Stimulated activated CD8-positive, alpha-beta memory T cell treated with anti-CD3 and anti-CD28 coated beads, Interleukin-4, amount 100 ng/mL, for 1 hour (primary cell): ENCODE measurements at places on chromosomes 2 and 18.

- DNase-seq: no peak
These were observed 118.1 kb downstream of the EPB41L3 start for GRCh38 chr18:5425721-5426120.

DNA sequence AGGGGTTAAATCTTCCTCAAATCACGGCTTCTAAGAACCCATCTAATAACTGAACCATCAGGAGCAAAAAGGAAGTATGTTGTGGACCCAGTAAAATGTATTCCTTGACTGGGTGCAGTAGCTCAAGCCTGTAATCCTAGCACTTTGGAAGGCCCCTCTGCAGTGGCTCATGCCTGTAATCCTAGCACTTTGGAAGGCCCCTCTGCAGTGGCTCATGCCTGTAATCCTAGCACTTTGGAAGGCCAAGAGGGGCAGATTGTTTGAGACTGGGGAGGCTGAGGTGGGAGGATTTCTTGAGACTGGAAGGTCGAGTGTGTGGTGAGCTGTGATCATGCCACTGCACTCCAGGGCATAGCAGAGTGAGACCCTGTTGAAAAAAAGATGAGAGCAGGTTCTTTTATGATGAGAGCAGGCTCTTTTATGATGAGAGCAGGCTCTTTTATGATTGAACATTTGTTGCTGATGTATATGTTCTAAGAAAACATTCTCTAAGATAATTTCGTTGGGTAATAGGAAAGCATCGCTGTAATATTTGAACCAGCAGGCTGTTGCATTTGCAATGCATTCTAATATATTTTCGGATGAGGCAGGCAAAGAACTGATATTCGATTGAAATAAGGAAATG, 3.5 kb upstream of the PARD6G start:
- no peak for DNase-seq

DNA sequence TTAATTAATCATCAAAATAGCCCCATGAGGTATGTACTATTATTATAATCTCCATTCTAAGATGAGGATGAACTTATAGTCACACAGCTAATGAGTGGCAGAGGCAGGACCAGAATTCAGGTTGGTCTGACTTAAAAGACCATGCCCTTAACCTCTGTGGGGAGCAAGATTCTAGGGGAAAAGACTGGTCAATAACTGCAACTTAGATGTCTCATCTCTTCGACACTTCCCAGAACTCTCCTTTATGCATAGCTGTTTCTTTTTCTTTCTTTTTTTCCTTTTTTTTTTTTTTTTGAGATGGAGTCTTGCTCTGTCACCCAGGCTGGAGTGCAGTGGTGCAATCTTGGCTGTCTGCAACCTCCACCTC, 66.3 kb upstream of the RTN4 start:
- DNase-seq: no peak

DNA sequence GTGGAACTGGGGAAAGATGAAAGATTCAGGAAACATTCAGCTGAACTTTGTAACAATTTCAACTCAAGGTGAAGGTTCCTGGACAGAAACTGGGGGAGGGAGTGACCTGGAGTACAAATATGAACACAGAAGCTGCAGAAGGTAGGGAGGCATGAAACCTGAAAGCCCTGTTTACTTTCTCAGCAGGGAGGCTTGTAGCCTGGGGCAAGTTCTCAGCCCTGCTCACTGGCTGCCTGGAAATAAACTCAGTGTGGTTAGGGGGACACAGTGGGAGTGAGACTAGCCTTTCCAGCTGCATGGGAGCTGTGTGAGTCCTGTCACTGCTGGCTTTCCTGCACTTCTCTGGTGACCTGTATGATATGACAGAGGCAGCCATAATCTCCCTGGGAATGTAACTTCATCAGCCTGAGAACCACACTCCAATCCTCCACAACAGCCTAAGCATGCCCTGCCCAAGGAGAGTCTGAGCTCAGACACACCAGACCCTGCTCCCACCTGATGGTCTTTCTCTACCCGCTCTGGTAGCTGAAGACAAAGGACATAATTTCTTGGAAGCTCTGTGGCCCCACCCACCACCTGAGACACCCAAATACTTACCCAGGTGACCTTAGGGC, 77.0 kb downstream of the ZSWIM2 start:
- no peak for DNase-seq

DNA sequence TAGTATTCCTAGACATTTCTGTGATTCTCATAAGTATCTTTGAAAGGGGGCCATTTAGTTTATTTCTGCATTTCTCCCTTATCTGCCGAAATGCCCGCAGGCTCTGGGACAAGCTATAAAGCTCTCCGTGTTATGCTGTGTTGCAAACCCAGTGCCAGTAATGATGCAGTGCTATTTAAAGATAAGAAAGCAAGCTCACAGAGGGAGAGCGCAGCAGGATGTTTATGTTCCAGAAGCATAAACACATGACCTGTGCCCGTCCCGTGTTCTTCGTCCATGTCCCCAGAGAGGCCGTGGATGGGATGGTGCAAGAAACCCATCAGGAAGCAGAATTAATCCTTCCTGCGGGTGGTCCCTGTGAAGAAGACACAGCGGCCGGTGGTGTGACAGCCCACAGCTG, 99.4 kb downstream of the NEDD4L start:
- DNase-seq: no peak

DNA sequence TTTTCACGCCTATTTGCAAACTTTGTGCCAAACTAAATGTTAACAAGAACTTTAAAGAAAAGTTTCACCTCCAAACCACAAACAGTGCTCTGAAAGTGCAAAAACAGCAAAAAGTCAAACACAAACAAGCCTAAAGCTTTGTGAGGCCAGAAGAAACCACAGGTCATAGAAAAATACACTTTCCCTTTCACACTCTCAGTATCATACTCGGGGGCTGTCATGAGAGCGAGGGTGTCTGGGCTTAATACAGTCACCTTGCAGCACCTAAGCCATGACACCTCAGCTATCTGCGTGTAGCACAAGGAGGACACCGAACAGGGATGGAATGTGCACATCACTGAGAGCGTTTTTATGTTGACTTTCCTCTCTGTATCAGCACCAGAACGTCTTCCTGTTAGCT, 26.6 kb upstream of the SEH1L start:
- DNase-seq: no peak

- DNase-seq: no peak
These were observed 219.4 kb downstream of the TMEM163 start for GRCh38 chr2:134499307-134499926.

DNA sequence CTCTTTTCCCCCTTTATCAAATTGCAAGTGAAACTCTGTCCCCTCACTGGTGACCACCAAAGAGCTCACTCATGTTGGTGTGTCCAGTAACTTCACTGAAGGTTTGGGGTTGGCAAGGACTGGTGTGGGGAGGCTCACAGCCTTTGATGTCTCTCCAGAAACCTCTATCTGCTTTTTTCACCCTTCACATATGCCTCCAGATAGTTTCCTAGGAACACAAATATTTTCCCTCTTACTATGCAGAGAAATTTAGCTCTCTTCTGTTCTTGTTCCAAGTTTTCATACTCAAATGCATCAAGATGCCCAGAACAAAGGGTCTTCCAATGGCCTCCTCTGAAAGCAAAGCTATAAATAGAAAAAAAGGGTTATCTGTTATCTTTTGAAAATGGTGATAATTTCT, 20.7 kb downstream of the DTNA start:
- DNase-seq: no peak

DNA sequence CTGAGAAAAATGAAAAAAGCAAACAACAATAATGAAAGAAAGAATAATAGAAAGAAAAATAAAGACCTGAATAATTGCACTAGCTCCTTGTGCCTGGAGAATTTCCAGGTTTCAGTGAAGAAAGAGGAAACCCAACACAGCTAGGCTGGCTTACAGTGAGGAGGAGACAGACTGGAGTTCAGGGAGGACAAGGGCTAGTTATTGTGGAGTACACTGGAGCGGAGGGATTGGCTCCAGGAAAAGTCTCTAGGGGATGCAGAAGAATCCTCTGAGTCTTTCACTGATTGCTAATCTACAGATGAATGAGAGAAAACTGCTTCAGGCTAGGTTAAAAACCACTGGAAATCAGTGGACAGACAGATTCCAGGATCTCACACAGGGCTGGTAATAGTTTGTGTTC, 163.6 kb upstream of the RBMS1 start:
- no peak for DNase-seq

- no peak for DNase-seq
These were observed 47.3 kb downstream of the TRABD2A start for GRCh38 chr2:84833481-84834150.

DNA sequence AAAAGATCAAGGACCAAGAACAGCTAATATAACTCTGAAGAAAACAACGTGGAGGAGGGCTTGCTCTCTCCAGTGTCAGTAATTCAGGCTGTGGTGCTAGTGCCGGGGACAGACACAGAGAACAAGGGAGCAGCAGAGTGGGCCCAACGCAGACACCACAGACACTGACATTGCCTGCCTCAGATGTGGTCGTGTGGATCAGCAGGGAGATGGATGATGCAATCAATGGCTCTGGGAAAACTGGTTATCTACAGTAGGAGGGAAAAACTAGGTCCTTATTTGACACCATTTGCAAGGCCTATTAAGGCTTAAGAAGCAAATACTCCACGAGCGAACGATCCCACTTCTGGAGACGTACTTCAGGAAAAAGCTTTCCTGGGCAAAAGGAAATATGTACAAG, 36.1 kb downstream of the HDLBP start:
- no peak for DNase-seq

DNA sequence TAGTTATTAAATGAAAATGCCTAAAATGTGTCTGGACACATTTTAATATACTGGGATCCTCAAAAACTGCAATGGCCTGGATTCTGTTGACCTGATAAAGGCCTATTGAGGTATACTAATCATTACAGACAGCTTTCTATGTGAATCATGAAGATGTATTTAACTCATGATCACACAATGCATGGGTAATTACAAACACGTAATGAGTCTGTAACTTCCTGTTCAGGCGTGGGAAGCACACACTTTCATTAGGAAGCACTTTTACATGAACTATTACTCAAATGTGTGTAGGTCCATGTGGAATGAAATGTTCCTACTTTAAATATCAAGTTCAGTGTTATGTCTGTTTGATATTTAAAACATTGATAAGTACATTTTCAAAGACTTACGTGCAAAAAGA, 108.7 kb downstream of the NCKAP5 start:
- DNase-seq: no peak
